ENCODE measurements at places on chromosomes 5 and 9.

GRCh38 chr5:137350791-137351190 is 148.3 kb downstream of the SPOCK1 start:
- no peak for DNase-seq

GRCh38 chr5:127026166-127026565 is 4.2 kb downstream of the MARCHF3 start:
- DNase-seq = no peak

GRCh38 chr5:74201334-74202081 is 439.0 kb downstream of the ENC1 start:
- DNase-seq = no peak

- DNase-seq = no peak
Observed at GRCh38 chr9:106056328-106056727, 362.0 kb downstream of the TMEM38B start.

DNA sequence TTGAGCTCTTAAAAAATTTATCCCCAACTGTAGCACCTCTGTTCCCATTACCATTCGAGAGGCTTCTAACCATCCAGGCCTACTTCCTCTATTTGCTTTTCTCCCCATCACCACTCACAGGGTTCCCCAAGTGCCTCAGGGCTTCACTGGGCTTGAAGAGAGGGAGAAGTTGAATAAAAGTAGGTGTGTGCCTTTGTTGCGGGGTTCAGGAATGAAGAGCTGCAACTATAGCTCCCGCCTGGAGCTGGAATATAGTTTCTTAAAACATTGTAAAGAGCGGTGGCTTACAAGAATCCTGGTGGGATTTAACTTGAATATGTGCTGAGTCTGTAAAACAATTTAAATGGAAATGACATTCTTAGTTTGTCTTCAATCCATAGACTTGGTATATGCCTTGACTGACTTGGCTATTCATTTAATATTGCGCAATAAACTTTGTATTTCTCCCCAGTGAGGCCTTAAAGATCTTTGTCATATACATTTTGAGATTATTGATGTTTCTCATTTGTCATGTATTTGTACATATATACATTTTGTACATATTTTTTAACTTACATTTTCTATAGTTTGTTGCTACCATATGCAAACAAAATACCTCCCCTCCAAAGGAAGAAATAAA is 7.2 kb downstream of the ENTREP1 start:
- no peak for DNase-seq
